ENCODE measurements at places on chromosomes 11 and 22. TPM values are rescaled to one million over a fixed set of nuclear protein-coding genes. Genes with fewer than 3 reads are reported as not detected.

- no peaks in the 10 kb centered on the region for H3K4me1 ChIP-seq
- H3K27me3 ChIP-seq = no peaks in the 10 kb centered on the region
- no peak overlapping the region for H3K27ac ChIP-seq
- no peak for DNase-seq
These were observed 170.1 kb downstream of the OPCML start for GRCh38 chr11:133362156-133362555.

GRCh38 chr11:3123761-3124733 is 41.1 kb downstream of the OSBPL5 start:
- DNase-seq = no peak
- no peaks in the 10 kb centered on the region for H3K4me1 ChIP-seq
- no peaks in the 10 kb centered on the region for H3K36me3 ChIP-seq
- no peaks in the 10 kb centered on the region for H3K27me3 ChIP-seq
- H3K27ac ChIP-seq = no peak overlapping the region
- no peak overlapping the region for H3K4me3 ChIP-seq

GRCh38 chr22:28229566-28230485 is 310.8 kb upstream of the PITPNB start:
- H3K36me3 ChIP-seq = no peaks in the 10 kb centered on the region
- H3K27ac ChIP-seq = no peak overlapping the region
- no peaks in the 10 kb centered on the region for H3K27me3 ChIP-seq
- no peak overlapping the region for H3K4me3 ChIP-seq

DNA sequence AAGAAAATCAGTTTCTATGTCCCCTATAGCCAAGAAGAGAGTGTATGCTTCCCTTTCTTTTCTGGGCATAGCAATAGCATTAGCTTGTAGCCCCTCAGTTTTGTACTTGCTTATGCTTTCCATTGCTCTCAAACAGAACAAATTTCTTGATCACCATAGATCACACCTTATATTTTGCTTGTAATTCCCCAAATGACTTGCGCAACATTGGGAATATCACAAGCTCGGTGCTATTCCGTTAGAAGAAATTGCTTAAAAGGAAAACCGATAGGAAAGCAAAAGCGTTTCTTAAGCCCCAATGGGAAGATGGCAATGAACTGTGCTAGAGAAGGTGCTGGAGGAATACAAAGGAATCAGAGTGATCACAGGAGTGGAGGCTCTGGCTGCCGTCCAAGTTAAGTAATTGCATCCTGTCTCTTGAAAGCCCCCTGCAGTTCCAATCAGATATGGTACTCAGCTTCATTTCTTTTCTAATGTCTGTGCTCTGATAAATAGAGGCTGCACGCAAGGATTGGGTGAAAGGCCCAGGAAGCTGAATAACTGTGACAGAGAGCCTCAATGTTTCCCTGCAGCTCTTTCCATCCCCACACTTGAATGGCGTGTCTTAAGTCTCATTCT is 182.1 kb upstream of the KIRREL3 start:
- no peaks in the 10 kb centered on the region for H3K4me1 ChIP-seq
- H3K4me3 ChIP-seq = no peak overlapping the region
- no peaks in the 10 kb centered on the region for H3K27me3 ChIP-seq
- DNase-seq = no peak
- no peaks in the 10 kb centered on the region for H3K36me3 ChIP-seq

DNA sequence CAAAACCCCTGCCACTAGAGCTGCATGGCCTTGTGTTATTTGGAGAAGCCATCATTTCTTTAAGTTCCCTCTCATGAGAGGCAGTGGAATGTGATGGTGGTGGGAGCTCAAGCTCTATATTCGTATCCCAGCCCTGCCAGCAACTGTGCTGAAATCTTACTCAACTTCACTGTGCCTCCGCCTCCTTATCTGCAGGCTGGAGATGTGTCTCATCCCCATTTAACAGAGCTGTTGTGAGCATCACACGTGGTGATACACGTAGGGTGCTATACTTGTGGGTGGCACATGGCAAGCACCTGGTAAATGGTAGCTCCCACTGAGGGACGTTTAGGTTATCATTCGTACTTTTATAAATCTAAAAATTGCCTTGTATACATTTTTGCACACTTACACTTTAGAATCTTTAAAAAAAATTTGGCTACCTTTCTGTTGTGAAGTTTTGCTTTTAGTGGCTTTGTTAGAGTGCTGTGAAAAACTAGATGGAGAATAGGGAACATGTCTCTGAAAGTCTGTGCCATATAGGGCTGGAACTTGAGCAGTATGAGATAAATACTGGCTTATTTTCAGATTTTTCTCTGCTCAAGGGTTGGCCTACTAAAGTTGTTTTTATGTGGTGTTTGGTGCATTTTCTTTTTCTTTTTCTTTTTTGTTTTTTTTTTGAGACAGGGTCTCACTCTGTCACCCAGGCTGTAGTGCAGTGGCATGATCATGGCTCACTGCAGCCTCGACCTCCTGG is 23.2 kb downstream of the TNRC6B start:
- H3K4me3 ChIP-seq = no peak overlapping the region
- no peaks in the 10 kb centered on the region for H3K27me3 ChIP-seq
- peak overlapping the region; percentile 28 for H3K27ac ChIP-seq
- H3K36me3 ChIP-seq = no peaks in the 10 kb centered on the region
- no peak for DNase-seq
- H3K4me1 ChIP-seq = peaks cover 31% of the 10 kb centered on the region

GRCh38 chr11:102154806-102155205 is 44.6 kb downstream of the YAP1 start:
- H3K36me3 ChIP-seq = no peaks in the 10 kb centered on the region

Gene ZNRF3
- total RNA-seq = 0.63 TPM

Gene STARD10
- total RNA-seq = 11.2 TPM

Gene SLC1A2
- 0.69 TPM for total RNA-seq

Gene HTR3A
- total RNA-seq = not detected
